CD4-positive, alpha-beta T cell treated with Interleukin-4 for 1 hour (primary cell): ENCODE measurements at places on chromosomes 2 and 18.

DNA sequence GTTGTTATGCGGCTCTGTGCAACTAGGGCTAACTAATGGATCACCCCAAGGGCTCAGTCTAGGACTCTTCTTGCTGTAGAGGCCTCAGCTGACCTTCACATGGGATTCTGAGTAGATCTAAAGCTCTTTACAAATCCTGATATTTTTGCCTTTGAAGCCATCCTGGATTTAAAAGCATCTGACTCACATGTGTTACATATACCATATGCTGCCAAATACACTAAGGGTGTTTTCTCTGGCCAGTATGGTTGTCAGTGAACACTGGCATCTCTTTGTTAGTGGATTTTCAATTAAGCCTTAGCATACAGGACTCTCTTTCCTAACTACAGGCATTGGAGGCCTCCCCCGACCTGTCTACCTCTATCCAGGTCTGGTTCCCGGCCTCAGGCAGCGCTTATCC is 992.8 kb upstream of the FANCL start:
- no peak for DNase-seq

GRCh38 chr2:25938345-25938744 is 44.0 kb downstream of the KIF3C start:
- DNase-seq = no peak

DNA sequence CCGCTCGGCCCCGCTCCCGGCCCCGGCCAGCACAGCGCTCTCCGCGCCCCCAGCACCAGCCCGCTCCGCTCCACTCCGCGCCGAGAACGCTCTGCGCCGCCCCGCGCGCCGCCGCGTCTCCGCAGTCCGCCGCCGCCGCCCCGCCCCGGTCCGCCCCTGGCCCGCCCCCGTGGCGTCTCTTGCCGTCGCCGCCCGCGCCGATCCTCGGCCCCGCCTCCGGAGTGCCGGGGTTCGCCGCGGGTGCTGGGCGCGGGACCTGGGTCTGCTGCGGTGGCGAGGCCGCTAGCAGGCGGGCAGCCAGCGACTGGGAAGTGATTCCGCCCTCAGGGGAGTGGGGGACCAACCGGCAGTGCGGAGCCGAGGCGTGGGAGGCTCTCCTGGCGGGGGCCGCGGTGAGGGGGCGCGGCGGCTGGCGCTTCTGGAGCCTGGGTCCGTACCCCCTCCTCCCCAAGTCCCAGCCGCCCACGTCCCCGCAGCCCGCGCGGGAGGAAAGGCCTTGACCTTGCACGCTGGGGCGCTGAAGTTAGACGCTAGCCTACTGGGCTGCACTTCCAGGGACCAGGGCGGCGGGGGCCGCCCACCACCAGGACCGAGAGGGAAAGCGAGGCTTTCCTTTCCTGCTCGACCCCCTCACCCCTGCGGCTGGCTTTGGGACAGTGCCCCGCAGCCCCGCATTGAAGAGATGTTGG is at the start of gene HS6ST1:
Gene HS6ST1 (minus strand): TSS at position 93 of the 689 bp plus-strand sequence. CDS start 305 bp downstream, outside the sequence.
- peak; percentile 84 for DNase-seq

- DNase-seq = no peak
Measured at GRCh38 chr2:81481994-81482368, 1177.4 kb upstream of the LRRTM1 start.

GRCh38 chr2:150296770-150297546 is 190.5 kb downstream of the RND3 start:
- no peak for DNase-seq

- no peak for DNase-seq
Measured at GRCh38 chr2:61554604-61555003, 16.4 kb upstream of the XPO1 start.

GRCh38 chr18:50111398-50111797 is 83.5 kb downstream of the MYO5B start:
- no peak for DNase-seq
